ENCODE measurements at places on chromosomes 5 and 9.

GRCh38 chr5:68115584-68115983 is 100.0 kb upstream of the PIK3R1 start:
- no peak for DNase-seq

GRCh38 chr9:100990605-100991381 is 37.7 kb upstream of the PLPPR1 start:
- no peak for DNase-seq

GRCh38 chr5:39622281-39622680 is 197.5 kb upstream of the DAB2 start:
- DNase-seq = no peak

- no peak for DNase-seq
Measured at GRCh38 chr9:89661391-89661949, 56.7 kb downstream of the GADD45G start.

DNA sequence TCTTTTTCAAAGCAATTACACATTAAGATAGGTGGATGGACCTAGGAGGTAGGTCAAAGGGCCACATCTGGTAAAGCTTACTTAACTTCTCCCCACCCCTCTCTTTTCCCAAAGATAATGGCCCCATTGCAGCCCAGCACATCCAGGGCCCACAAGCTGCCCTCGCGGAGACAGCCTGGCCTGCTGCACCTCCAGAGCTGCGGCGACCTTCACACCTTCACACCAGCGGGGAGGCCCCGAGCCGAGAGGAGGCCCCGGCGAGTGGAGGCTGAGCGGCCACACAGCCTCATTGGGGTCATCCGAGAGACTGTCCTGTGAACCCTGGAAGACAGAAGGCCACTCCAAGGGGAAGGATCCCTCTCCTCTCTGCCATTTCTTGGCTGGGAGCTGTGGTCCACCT is 66.5 kb downstream of the ENTREP1 start:
- no peak for DNase-seq

- DNase-seq = no peak
Measured at GRCh38 chr9:130478736-130479575, 34.2 kb downstream of the ASS1 start.

GRCh38 chr5:35545190-35545589 is 72.5 kb upstream of the SPEF2 start:
- DNase-seq = no peak

DNA sequence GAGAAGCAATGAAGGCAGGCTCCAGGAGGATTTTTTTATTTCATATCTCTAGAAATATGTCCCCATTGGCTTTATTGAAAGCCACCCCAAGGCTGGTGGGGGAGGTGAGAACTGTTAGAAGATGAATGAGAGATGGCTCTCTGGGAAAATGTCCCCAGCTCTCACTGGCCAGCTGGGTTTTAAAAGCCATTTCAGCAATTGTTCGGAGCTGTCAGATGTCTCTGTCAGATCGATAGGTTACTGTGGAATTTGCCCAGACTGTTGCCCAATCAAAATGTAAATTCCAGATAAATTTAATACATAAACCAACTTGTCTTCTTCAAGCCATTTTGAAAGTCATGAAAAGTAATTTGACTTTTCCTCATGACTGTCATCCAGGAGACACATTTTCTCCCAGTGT is 67.0 kb upstream of the BRINP1 start:
- no peak for DNase-seq

GRCh38 chr5:134446938-134447337 is 35.3 kb upstream of the CDKN2AIPNL start:
- no peak for DNase-seq

DNA sequence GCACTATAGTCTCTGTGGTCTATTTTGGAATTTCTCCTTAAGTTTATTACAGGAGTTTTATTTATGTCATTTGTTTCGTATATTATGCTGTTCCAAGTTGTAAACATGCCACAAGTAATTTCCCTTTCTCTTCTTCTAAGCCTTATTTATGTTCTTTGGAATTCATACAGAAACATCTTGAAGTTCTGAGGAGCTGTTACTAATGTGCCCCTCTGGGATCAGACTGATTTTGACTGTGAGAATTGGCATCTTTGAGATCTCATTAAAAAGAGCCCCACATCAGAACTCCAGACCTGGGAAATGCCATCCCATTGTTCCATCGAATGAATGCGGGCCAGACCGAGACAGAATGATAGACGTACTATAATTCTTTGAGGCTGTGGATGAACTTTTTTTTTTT is 138.8 kb upstream of the CD180 start:
- no peak for DNase-seq

DNA sequence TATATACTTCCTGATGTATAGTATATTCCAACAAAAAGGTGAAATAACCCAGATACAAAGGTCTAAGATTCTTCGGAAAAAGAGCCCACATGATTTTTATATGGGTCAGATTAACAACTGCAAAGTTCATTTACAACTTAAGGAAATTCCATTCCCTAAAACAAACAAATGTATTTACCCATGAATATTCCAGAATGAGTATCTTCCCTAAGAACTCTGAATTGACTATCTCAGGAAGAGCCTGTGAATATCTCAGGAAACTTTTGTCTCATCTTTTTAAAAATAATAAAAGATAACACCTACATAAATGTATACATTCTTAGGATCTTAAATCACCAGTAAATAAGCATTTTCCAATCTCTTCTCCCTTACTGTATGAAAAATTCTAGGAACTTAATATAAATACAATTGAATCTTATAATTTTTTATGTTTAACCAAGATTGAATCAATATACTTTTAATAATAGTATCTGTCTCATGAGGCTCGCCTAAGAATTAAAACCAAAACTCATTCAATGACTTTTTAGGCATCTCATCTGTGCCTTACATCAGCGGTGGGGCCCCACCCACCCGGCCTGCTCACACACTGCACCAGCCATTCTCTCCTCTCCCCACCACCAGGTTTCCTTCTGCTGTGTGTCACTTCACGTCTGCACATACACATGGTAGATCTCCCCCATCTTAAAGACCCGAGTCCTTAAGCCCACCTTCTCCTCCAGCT is 78.1 kb downstream of the RAPGEF1 start:
- DNase-seq = no peak

- DNase-seq = peak; percentile 85
Measured at GRCh38 chr5:84287951-84288350, 96.7 kb downstream of the EDIL3 start.

- no peak for DNase-seq
Measured at GRCh38 chr9:122143876-122144405, 15.6 kb downstream of the NDUFA8 start.

- no peak for DNase-seq
Measured at GRCh38 chr5:179297486-179298180, 47.6 kb downstream of the ADAMTS2 start.

- peak; percentile 46 for DNase-seq
Measured at GRCh38 chr9:113564498-113565237, 101.1 kb downstream of the RGS3 start.

DNA sequence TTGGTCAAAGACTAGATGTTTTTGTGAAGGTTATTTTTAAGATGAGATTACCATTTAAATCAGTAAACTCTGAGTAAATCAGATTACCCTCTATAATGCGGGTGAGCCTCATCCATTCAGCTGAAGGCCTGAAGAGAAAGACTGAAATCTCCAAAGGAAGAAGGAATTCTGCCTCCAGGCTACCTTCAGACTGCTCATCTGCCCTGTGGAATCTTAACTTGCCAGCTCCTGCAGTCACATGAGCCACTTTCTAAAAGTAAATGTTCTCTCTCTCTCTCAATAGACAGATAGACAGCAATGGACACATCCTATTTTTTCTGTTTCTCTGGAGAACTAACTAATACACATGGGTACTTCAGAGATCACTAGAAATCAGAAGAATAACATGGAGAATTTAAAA is 182.8 kb downstream of the CFAP90 start:
- DNase-seq = no peak

- no peak for DNase-seq
Measured at GRCh38 chr9:75085640-75086039, 2.3 kb downstream of the NMRK1 start.

GRCh38 chr5:59506285-59506877 is 387.1 kb downstream of the PDE4D start:
- peak; percentile 56 for DNase-seq

DNA sequence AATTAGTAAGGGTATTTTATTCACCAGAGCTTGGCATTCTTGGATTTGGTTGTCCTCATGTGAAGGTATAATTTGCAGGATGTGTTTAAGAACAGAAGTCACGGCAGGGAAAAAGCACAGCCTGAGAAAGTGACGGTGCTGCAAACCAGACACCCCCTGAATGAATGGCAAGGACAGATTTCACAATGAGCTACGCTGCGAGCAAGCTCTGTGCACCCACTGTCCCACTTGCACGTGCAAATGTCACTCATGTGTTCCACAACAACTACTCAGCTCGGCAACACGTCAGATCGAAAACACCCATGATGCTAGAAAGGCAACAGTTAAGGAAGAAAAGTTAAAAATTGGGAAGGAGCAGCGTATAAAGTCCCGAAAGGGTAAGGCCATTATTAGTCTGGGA is 168.9 kb downstream of the ROR2 start:
- no peak for DNase-seq

- DNase-seq = no peak
Measured at GRCh38 chr5:72042097-72042496, 65.2 kb upstream of the MAP1B start.
